Posterior cingulate gyrus (tissue), 11 donors: ENCODE measurements at places on chromosomes 11 and 22.

DNA sequence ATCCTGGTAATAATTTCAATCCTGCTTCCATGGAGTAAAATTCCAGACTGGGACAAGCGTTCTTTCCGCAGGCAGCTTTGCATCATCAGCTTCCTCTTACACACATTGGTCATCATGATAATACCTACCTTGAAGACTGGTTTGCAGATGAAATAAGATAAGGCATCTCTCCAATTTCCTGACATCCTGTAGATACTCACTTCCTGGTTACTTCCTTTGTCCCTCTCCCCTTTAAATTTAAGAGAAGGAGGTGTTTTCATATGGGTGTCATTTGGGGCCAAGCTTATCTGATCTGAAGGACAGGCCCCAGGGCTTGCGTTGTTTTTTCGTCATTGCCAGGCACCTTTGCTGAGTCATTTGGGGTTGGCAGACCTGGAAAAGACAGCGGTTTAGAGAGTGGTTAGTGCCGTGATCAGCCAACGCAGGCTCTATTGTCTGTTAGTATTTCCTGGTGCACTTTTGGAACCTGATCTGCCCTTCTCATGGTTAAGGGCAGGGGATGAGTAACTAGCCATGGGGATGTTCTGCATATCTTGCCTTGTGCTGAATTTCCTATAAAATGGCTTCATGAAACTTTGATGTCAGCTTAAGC is 24.1 kb downstream of the GRAMD1B start:
- no peak for DNase-seq

DNA sequence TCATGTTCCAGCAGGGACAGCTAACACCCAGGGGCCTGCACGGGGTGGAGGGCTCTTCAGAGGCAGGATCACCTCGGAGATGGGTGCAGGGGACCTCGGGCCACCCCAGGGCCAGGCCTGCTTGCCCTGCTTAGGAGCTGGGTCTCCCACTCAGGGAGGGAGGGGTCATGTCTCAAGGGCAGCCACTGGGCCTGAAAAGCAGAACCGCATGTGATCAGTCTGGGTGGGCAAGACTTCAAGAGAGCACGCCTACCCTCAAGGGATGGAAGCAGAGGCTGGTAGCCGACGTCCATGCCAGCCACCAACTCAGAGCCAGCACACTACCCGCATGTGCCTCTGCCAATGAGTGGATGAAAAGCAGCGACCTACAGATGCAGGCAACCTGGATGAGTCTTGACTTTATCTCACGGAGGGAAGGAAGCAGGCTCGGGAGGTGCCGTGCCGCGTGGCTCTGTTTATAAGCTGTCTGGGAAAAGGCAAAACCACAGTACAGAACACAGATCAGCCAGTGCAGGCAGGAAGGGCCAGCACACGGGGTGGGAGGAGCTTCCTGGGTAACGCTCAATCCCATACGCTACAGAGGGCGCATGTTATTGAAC is 16.0 kb downstream of the TBX1 start:
- peak; percentile 47 for DNase-seq

- DNase-seq = no peak
Observed at GRCh38 chr11:70628855-70629844, 230.8 kb downstream of the CTTN start.

DNA sequence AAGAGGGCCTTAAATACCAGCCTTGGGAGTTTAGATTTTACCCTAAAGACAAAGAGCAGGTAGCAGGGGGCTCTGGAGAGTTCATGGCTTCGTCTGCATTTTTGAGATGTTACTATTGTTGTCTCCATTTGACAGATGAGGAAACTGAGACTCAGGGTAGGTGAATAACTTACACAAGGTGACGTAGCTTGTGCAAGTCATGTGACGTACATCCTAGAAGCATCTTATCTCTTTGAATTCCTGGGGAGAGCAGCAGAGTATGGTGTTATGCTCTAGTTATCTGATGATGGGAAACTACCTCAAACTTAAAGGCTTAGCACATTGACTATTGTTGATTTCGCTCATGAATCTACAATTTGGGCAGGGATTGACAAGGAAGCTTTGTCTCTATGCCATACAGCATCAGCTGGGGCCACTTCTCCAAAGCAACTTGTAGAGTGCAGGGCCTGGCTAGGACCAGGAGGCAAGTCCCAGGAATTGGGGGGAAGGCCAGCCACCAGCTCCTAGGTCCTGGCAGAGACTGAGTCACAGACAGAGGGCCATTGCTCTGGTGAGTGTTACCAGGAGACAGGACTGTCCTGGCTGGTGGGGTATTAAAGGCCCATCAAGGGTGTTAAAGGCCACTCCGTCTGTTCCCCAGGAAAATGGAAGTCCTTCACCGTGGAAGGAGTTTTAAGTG is 52.1 kb upstream of the TSKU start:
- no peak for DNase-seq

GRCh38 chr11:11528986-11529385 is 92.8 kb downstream of the GALNT18 start:
- DNase-seq = no peak

DNA sequence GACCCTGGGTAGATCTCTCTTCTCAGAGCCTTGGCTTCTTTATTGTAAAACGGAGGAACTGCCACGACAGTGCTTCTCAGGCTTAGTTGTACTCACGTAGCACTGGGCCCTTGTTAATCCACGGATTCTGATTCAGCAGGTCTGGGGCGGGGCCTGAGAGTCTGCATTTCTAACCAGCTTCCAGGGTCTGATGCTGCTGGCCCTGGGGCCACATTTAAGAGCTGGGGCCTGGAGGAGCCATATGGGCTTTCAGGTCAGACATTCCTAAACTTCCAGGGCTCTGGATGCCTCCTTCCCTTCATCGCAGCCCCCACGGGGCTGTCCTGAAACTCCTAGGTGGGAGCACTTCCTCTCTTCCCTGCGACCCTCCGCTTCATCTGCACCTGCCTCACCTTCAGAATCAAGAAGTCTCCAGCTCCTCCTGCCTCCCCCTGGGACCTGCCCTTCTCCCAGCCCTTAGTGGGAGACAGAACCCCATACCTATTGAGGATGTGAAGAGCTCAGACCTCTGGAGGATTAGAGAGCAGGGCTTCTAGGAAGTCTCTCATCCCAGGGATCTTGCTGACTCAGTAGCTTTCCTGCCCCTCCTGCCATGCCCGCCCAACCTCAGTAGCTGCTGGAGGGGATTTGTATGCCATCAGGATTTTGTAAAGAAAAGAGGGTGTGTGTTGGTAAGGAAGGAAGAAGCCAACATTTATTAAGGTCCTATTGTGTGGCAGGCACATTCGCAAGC is 92.5 kb downstream of the LRRC32 start:
- DNase-seq = no peak

DNA sequence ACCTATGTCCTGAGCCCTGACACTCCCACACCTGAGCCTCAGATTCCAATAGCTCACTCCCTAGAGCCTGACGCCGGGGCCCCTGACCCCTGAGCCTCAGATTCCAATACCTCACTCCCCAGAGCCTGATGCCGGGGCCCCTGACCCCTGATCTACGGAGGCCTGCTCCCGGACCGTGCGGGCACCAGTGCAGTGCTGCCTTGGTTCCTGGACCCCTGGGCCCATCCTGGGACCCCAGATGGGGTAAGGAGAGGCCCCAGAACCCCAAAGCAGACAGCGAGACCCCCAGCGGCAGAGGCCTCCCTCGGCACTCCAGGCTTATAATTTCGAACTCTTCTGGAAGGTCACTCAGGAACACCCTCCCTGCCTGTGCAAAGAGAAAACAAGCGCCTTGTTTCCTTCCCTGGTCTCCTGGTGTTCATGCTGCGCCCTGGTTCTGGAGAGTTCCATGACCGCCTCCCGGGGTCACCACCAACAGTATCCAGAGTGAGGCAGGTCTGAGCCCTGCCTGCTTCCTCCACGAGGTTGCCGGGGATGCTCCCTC is 7.5 kb downstream of the SUSD2 start:
- no peak for DNase-seq

DNA sequence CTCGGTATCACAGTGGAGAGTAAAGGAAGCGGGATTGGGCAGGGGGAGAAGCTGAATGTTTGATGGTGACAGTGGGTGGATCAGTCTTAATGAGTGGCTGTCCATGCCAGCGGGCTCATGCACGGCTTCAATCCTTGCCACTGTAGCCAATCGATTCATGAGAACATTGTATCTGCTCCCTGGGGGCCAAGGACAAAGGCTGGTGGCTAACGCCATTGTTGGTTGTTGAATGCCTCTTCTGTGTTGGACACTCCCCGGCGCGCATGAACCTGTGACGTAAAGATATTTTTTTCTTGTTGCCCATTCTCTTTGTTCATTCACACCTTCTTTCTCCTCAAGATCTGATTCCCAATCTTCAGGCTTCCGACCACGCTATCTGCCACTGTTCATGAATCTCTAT is 20.9 kb upstream of the ATXN10 start:
- no peak for DNase-seq

DNA sequence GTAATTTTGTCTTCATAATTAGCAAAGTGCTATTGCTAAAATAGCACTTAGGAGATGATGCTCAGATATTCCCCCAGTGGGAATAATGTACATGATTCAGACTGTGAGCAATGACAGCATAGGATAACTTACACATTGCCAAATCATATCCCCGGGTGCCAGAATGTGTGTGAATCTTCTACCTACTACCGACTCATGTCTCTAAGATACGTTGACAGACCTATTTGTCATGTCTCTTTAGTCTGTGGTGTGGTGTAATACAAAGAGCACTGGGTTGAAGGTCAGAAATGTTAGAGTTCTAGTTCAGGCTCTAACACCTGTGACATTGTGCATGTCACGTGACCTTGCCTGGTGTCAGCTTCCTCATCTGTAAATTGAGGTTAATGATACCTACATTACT is 31.0 kb upstream of the PICALM start:
- no peak for DNase-seq

GRCh38 chr11:82837650-82838049 is 62.6 kb downstream of the PRCP start:
- no peak for DNase-seq

DNA sequence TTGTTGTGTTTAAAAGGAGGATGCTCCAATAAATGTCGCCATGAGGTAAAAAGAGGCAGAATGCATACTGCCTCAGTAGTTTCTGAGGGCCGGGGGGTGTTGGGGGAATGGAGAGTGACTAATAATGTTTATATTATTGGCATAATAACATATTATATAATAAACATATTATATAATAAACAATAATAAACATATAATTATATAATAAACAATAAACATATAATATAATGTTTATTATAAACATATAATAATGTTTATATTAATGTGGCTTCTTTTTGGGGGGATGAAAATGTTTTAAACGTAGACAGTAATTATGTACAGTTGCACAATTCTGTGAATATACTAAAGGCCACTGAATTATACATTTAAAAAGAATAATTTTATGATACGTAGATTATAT is 35.6 kb downstream of the TRIM66 start:
- DNase-seq = no peak

DNA sequence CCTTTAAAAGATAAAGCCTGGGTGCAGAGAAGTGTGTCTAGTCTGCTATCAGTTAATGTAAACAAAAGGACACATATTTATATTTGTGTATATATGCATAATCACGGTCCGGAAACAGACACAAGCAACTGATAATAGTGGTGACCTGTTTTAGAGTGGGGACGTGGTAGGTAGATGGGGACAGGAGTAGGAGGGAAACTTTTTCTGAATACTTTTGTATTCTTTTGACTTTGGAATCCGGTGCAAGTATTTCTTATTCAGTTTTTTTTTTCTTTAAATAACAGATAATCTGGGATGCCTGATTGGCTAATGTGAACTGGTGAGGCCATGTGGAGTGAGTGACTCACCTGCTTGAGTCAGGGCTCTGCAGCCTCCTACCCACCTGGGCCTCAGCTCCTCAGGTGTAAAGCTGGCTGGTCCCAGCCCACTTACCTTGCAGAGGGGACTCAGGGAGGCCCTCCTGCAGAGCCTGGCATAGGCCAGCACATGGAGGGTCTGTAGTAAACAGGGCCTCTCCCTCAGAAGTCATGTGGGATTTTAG is 15.3 kb downstream of the MICAL2 start:
- DNase-seq = no peak

DNA sequence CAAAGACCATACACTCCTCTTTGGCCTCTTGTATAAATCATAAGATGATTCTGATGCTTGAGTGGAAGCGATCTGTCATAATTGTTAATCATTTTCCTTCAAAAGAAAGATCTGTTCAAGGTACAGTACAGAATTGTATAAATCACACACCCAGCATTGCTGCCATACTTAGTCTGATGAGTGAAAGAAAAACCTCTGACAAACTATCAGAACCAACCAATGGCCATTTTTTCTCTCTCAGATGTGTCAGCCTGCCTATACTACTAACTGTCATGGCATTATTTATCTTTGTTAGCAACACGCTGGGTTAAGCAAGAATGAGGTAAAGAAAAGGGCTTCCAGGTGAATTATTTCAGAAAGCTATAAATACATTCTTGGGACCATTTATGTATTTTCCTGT is 1112.7 kb upstream of the TENM4 start:
- no peak for DNase-seq

DNA sequence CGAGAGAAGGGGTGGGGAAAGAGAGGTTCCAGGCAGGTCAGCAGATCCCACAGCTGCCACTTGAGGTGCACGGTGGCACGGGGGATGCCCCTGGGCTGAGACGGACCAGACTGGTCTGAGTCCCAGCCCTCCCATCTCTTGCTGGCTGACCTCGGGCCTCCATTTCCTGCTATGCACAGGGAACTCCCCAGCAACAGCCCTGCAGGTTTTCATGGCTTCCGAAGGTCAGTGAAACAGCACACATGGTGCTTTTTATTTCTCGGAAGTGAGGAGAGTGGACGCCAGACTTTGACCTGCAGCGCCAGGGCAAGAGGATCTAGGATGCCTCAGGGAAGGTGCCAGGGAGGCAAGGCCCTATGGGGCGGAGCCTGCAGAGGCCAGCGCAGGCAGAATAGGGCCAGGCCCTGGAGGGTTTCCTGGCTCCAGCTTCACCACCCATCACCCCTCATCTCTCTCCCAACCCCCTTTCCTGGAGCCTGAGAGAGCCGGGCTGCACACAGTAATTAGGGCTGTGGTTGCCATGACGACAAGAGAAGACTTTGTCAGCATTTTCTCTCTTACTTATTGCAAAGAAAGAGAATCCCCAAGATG is 29.5 kb downstream of the SLC22A12 start:
- DNase-seq = peak; percentile 91

- DNase-seq = no peak
Observed at GRCh38 chr11:80281194-80281593, 840.4 kb upstream of the TENM4 start.

DNA sequence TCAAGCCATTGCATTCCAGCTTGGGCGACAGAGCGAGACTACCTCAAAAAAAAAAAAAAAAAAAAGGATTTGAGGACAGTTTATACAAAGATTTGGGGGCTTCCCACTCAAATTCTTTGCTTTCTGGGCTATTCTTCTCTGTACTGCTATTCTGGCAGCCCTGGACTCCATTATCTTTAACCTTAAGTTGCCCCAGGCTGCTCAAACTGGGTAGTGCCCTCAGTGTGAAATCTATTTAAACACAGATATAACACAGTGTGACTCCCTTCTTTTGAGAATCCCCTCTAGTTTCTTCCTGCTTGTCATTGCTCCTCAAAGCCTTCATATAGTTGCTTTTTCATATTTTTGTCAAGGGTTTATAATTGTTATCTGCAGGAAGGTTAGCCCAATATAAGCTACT is 49.5 kb upstream of the WEE1 start:
- DNase-seq = no peak
